ENCODE measurements at places on chromosomes 16 and 17. TPM values are rescaled to one million over a fixed set of nuclear protein-coding genes. Genes with fewer than 3 reads are reported as not detected.

ENKD1 gene
- 11.4 TPM for total RNA-seq

NKIRAS2 gene
- 51.0 TPM for total RNA-seq

PIK3R5 gene
- 0.18 TPM for total RNA-seq

PPP1R27 gene
- not detected for total RNA-seq

NPW gene
- total RNA-seq = 1.5 TPM

TMEM114 gene
- not detected for total RNA-seq
